ENCODE measurements at places on chromosomes 6 and 20.

- no peaks in the 10 kb centered on the region for H3K27me3 ChIP-seq
- peaks cover 53% of the 10 kb centered on the region for H3K4me1 ChIP-seq
- peak overlapping the region; percentile 3 for H3K4me3 ChIP-seq
- H3K36me3 ChIP-seq: no peaks in the 10 kb centered on the region
- DNase-seq: peak; percentile 50
Observed at GRCh38 chr20:47453167-47453782, 48.4 kb upstream of the NCOA3 start.

DNA sequence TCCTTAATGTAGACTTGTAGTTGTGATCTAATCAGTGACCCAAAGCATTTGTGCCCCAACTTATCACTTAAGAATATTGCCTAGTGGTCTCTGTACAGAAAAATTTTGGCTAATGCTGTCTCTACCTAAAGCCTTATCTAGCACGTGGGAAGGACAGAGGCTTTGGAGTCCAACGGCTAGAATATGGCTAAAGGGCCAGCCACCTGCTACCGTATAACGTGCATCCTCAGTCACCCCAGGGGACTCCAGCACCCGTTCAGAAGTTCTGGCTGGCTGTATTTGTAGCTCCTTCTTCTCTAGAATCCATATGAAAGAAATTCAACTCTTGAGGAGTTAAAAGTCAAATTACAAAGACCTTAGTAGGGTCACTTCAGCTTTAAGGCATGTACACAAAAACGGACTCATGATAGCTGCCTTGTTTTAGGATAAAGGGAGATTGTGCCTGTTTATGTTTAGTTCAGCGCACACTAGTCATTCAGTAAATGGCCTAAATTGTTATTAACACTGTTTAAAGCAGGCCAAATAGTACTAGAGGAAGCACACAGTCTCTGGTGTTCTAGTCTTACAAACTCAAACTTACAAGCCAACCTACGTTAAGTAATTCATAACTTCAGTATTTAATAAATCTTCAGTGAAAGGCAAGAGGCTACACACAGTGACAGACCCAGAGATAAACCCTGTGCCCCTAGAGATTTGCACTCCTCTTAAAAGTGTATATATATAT is 407.5 kb upstream of the PLCB4 start:
- no peak overlapping the region for H3K27ac ChIP-seq
- H3K36me3 ChIP-seq: no peaks in the 10 kb centered on the region
- no peaks in the 10 kb centered on the region for H3K27me3 ChIP-seq
- no peak overlapping the region for H3K4me3 ChIP-seq

GRCh38 chr20:20606881-20607280 is 105.6 kb downstream of the RALGAPA2 start:
- no peak overlapping the region for H3K27ac ChIP-seq
- H3K27me3 ChIP-seq: no peaks in the 10 kb centered on the region
- peaks cover 7% of the 10 kb centered on the region for H3K4me1 ChIP-seq
- H3K4me3 ChIP-seq: no peak overlapping the region
- DNase-seq: no peak
- peaks cover 4% of the 10 kb centered on the region for H3K36me3 ChIP-seq

DNA sequence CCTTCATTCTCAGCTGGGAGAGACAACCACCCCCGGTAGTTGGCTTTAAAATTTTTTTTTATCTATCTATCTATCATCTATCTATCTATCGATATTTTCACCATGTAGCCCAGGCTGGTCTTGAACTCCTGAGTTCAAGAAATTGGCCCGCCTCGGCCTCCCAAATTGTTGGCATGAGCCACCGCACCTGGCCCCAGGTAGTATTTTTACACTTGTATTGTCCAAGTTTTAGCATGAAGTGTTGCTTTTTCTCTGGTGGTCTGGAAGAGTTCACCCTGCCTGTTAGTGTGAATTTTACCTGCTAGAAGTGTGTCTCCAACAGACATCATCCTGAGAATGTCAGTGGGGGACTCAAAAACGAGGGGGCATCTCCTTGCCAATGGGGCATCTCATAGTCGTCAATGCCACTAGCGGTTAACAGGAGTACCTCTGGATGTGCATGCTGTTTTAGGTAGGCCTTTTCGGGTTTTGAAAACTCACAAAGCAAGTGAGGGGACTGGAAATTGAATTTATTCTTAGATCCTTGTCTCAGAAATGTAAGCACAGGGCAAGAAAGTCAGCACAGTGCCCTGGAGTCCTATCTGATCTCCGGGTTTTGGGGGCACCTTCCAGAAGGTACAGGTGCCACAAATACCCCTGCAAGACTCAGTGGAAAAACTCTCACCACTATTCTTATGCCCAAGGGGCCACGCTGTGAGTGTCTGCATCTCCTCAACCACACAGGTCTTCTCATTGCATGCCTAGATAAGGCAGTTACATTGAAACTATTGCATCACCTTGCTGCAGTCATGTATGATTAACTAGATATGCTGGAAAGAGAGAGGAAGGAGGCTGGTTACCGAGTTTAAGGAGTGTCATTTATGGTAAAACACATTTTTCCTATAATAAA is 37.1 kb downstream of the TNFAIP3 start:
- DNase-seq: peak; percentile 63
- H3K27ac ChIP-seq: peak overlapping the region; percentile 99
- H3K27me3 ChIP-seq: no peaks in the 10 kb centered on the region
- peaks cover 76% of the 10 kb centered on the region for H3K4me1 ChIP-seq

GRCh38 chr6:168132531-168133167 is 53.6 kb upstream of the FRMD1 start:
- no peak for DNase-seq
- no peak overlapping the region for H3K27ac ChIP-seq
- peaks cover 10% of the 10 kb centered on the region for H3K27me3 ChIP-seq
- no peak overlapping the region for H3K4me3 ChIP-seq
- H3K36me3 ChIP-seq: no peaks in the 10 kb centered on the region

GRCh38 chr6:105207524-105208269 is 27.9 kb upstream of the POPDC3 start:
- DNase-seq: no peak
- H3K27me3 ChIP-seq: peaks cover 15% of the 10 kb centered on the region
- peaks cover 10% of the 10 kb centered on the region for H3K4me1 ChIP-seq
- H3K36me3 ChIP-seq: no peaks in the 10 kb centered on the region
- H3K4me3 ChIP-seq: no peak overlapping the region

DNA sequence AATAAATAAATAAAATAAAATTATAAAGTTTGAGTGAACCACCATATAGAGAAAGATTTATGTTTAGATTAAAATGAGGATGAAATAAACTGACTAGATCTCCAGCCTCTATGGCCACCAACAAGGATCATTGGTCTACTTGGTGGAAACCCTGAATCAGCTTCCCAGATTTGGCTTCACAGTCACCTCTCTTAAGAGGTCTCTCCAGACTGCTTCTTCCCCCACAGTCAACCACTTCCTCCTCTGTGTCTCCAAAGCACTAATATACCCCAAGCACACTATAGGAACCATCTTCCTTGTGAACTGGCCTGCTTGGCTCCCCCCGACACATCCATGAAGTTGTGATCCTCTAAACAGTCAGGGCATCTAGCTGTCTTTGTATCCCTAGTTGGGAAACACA is 529.6 kb upstream of the RNF217 start:
- no peaks in the 10 kb centered on the region for H3K36me3 ChIP-seq
- no peak overlapping the region for H3K4me3 ChIP-seq
- no peaks in the 10 kb centered on the region for H3K4me1 ChIP-seq

DNA sequence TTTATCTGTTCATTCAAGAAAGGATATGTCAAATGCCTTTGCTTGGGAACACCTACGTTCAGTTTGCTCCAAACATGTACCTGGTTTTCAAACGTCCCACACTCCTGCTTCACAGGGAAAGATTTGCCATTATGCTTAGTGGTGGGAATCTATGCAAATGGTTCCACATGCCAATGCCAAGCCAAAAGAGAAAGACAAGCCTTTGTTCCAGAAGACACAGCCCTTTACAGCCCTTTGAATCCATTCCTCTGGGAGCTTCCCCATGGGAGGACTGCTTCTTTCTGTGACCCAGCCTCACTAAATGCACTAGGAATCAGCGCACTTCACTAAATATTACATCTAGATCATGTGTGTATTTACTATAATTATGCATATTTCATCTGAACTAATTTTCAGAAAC is 619.5 kb downstream of the PRKN start:
- no peaks in the 10 kb centered on the region for H3K36me3 ChIP-seq
- H3K27me3 ChIP-seq: no peaks in the 10 kb centered on the region
- H3K4me1 ChIP-seq: no peaks in the 10 kb centered on the region

DNA sequence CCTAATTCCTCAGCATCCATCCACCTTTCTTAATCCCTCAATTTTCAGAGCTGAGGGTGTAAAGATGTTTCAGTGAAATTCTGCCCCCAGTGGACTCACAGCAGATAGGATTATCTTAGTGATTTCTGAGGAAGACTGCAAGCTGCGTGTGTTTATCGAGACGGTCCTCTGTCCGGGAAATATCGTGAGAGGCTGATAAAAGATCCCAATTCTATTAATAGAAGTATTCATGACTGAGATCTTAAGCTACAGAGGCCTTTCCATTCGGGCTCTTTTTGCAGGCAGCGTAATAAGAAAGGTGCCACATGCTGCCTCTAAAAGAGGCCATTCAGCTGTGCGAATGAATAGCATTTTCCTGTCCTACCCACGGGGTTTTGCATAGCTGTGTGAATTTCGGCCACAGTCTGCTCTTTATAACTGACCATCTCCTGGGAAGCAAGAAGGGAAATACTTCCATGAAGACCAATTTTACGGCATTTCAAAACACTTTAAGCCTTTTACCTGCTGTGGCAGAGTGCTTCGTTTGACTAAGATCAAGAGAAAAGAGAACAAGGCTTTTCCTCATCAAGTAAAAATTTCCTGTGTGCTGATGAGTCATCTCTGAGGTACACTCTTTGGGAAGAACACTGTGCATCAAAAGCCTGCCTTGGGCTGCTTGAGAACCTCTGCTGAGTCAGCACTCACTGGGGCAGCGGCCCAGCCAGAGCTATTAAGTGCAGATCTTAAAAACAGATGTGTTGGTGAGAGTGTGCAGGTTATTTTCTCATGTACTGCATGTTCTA is 208.8 kb downstream of the ARHGAP18 start:
- H3K4me1 ChIP-seq: peaks cover 70% of the 10 kb centered on the region
- DNase-seq: no peak
- H3K36me3 ChIP-seq: no peaks in the 10 kb centered on the region
- H3K4me3 ChIP-seq: no peak overlapping the region
- no peaks in the 10 kb centered on the region for H3K27me3 ChIP-seq

DNA sequence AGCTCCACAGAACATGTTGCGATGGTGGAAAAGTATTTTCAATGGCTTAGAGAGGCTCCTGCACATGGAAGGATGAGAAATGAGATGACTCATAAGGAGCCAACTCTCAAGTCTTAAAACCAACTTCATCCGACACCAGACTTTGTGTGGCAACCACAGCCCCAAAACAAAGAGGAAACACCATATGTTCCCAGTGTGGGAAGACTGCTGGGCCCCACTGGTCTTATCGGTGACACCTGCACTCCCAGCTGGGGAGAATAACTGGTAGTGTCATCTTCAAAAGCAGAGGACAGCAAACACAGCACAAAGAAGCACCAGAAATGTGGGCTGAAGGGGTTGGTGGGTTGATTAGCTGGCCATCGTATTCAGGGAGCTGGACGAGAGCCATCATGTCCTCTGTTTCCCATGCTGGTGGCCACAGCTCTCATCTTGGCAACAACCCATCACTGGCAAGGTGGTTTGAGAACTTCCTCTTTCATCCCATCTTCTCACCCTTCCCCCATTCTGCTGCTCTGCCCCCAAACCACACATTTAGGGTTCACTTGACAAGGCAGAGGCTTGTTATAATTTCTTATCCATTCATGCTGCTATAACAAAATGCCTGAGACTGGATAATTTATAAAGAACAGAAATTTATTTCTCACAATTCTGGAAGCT is 46.0 kb upstream of the TASP1 start:
- H3K27me3 ChIP-seq: peaks cover 25% of the 10 kb centered on the region
- H3K4me3 ChIP-seq: no peak overlapping the region
- DNase-seq: no peak
- no peaks in the 10 kb centered on the region for H3K36me3 ChIP-seq

DNA sequence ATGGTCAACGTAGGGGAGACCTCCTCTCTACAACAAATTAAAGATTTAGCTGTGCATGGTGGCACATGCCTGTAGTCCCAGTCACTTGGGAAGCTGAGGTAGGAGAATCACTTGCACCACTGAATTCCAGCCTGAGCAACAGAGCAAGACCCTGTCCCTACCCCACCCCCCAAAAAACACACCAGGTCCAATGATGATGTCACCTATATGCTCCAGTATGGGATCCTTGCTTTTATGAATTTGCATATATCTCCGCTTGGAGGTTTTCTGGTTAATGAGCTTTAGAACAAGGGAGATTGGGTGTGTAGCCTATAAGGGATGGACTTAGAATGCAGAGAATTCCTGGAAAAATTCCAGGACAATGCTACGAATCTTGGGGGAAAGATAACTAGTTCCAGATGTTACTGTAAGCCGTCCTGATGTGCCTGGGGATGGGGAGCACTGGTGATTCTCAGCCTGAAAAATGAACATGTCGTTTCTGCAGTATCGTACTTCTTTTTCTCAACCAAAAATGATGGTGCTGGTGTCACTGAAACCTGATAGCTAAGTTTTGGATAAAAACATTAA is 61.1 kb downstream of the ZBTB2 start:
- peaks cover 8% of the 10 kb centered on the region for H3K4me1 ChIP-seq
- H3K4me3 ChIP-seq: no peak overlapping the region
- DNase-seq: no peak
- H3K36me3 ChIP-seq: no peaks in the 10 kb centered on the region
- H3K27me3 ChIP-seq: peaks cover 30% of the 10 kb centered on the region
- H3K27ac ChIP-seq: no peak overlapping the region

DNA sequence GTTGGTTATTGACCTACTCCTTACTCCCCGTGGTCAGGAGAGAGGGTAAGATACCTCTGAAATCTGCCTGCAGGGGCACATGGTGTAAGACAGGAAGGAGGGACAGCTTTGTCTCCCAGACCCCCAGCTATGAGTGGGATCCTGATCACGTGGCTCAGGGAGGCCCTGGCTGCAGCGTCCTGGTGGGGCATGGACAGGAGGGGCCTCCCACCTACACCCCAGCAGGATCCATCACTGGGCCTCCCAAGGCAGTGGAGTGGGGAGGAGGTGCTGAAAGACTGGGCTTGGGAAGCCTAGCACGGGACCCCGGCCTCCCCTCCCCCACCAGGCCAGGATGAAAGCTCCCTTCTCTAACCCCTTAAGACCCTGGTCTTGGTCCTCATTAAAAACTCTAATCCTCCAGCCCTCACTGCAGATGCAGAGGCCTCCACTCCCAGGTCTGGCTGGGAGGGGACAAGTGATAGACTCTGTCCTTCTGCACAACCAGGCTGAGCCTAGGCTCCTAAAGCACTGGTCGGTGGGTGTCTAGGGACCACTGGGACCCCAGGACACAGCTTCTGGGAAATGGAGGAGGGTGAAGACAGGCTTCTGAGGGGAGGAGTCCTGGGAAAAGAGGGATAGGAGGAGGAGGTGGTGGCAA is 29.6 kb upstream of the VEGFA start:
- DNase-seq: no peak
- no peak overlapping the region for H3K27ac ChIP-seq
- no peaks in the 10 kb centered on the region for H3K36me3 ChIP-seq
- peaks cover 16% of the 10 kb centered on the region for H3K4me1 ChIP-seq
- no peak overlapping the region for H3K4me3 ChIP-seq
